ENCODE measurements at places on chromosomes 16 and 17. TPM values are rescaled to one million over a fixed set of nuclear protein-coding genes. Genes with fewer than 3 reads are reported as not detected.
A peak's percentile ranks its signal among the peaks of the same experiment; 100 is the strongest.

DNA sequence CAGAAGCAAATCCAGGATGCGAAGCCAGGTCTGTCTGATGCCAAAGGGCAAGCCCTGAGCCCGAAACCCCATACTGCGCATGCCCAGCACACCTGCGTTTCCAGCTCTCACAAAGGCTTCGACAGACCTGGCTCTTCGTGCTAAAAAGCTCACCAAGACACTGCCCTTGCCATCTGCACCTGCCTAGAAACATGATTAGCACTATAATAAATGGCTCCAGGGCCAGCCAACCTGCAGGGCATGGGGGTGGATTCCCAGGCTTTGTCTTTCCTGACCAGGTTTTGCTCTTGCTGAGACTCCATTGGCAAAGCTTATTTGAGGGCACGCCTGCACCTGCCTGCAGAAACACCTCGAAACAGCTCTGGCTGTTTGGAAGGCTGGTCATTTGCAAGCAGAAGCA lies 14.4 kb upstream of the PLD6 start:
- DNase-seq = no peak

Gene FAM20A
- polyA plus RNA-seq = 10.8 TPM

- no peak for DNase-seq
Observed at GRCh38 chr17:61205401-61205800, 194.2 kb upstream of the TBX2 start.

Gene CDH13
- polyA plus RNA-seq = 8.6 TPM

DNA sequence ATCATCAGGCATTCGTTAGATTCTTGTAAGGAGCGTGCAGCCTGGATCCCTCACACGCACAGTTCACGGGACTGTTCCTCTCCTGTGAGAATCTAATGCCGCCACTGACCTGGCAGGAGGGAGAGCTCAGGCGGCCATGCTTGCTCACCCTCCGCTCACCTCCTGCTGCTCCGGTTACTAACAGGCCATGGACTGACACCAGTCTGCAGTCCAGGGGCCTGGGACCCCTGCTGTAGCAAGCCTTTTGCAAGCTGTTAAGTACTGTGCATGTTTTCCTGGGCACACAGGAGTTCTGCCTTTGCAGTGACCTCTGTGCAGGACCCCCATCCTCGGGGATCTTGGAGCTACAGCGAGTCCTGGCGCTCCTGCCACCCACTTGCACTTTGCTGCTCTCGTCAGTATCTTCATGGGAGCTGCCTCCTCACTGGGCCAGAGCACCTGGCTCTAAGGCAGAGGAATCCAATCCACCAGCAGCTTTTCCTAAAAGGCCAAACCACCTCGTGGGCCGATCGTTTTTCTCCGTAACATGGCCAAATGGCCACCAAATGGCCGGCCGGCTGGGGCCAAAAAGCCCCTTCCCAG lies 230.6 kb downstream of the FOXL1 start:
- DNase-seq = no peak

Gene KRT39
- polyA plus RNA-seq = not detected

- no peak for DNase-seq
Observed at GRCh38 chr17:75319904-75320691, 30.9 kb upstream of the SLC25A19 start.

- DNase-seq = no peak
Observed at GRCh38 chr16:71540-72401, 660 bp downstream of the RHBDF1 start.

Gene AXIN2
- polyA plus RNA-seq = 24.6 TPM

GRCh38 chr16:85046931-85047866 lies 19.6 kb downstream of the KIAA0513 start:
- DNase-seq = no peak

DNA sequence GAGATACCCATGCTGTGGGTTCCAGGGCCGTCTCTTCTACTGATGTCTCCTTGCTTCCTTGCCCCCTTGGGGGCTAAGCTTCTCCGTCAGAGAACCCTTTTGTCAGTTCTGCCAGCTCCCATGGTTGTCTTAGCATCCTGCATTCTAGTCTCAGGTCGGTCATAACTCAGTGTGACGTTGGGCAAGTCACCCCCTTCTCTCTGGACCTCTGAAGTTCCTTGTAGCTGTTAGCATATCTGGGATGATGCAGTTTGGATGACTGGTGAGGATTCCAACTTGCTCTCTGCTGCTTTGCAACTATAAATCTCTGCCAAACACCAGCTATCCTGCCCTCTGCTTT lies 8.9 kb upstream of the MYL4 start:
- no peak for DNase-seq

GRCh38 chr16:87206646-87207451 lies 110.3 kb downstream of the C16orf95 start:
- no peak for DNase-seq

DNA sequence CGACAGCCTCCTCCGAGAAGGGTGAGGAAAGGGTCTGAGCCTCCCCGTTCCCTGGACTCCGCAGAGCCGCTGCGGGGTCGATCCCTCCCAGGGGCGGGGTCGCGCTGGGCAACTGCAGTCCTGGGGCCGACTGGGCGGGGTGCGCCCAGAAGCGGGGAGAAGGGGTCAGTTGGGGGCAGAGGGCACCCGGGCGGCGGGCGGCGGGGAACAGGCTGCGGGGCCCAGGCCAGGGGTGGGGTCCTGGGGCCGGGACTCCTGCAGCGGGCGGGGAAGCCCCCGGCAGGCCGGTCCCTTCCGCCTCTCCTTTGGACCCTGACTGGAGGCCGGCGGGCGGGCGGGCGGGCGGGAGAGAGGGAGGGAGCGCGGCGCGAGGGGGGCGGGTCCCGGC lies 352 bp downstream of the GGNBP2 start:
- DNase-seq = no peak

GRCh38 chr17:73609060-73609459 lies 35.2 kb downstream of the SDK2 start:
- DNase-seq = no peak

DNA sequence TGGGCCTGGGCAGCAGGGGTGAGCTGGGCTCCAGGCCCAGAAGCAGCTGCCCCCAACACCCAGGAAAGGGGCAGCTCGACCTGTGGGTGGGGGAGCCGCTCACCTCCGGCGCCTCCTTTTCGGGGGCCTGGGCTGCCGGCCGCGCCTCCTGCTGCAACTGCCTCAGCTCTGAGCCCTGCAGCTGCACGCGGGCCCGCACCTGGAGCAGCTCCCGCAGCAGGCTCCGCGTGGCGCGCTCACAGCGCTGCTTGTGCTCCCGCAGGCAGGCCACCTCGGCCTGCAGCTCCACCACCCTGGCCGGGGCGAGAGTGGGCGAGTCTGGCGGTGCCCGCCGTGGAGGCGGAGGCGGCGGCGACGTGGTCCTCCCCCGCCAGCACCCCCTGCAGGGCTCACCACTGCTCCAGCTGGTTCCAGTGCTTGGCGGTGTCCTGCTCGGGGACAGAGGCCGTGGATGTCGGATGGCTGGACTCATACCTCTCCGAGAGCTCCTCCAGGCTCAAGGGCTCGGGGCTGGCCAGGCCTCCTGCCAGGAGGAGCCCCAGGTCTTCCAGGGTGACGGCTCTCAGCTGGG lies 868 bp downstream of the CCDC154 start:
- DNase-seq = no peak

DNA sequence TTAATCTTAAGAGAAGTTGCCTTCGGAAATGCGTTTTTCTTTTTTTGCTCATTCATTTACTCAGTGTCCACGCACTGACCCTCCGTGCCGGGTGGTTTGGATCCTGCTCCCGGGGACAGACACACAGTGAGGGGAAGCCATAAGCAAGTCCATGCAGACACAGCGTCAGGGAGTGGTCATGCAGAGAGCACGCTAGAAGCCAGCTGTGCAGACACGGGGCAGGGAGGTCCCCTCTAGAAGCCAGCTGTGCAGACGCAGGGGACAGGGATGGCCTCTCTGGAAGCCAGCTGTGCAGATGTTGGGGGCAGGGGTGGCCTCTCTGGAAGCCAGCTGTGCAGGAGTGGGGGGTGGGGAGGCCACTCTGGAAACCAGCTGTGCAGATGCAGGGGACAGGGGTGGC lies 4.8 kb downstream of the GAA start:
- DNase-seq = no peak

GRCh38 chr16:4767872-4768548 lies 1.0 kb upstream of the ZNF500 start:
- DNase-seq = no peak

DNA sequence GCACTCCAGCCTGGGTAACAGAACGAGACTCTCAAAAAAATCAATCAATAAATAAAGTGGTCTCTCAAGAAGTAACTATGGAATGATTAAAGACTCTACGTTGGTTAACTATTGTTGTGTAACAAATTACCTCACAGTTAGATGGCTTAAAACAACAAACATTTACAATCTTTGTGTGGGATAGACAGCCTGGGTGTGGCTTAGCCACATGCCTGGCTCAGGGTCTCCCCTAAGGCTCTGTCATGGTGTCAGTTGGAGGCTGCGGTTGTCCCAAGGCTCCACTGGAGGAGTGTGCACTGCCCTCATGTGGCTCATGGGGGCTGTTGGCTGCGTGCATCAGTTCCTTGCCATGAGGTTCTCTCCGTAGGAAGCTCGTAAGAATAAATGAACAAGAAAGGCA lies 294.5 kb downstream of the SNX29 start:
- no peak for DNase-seq

- DNase-seq = no peak
Observed at GRCh38 chr16:87626401-87626800, 24.1 kb downstream of the JPH3 start.

Gene CYGB
- polyA plus RNA-seq = 10.4 TPM

Gene TNRC6C
- polyA plus RNA-seq = 18.6 TPM

- peak; percentile 21 for DNase-seq
Observed at GRCh38 chr17:75720656-75721462, at the start of gene ITGB4. TSS of gene ITGB4 (plus strand) at chr17:75721459. CDS start at chr17:75724704, 3,245 bp downstream.

- no peak for DNase-seq
Observed at GRCh38 chr16:11242658-11243057, 13.3 kb downstream of the SOCS1 start.

DNA sequence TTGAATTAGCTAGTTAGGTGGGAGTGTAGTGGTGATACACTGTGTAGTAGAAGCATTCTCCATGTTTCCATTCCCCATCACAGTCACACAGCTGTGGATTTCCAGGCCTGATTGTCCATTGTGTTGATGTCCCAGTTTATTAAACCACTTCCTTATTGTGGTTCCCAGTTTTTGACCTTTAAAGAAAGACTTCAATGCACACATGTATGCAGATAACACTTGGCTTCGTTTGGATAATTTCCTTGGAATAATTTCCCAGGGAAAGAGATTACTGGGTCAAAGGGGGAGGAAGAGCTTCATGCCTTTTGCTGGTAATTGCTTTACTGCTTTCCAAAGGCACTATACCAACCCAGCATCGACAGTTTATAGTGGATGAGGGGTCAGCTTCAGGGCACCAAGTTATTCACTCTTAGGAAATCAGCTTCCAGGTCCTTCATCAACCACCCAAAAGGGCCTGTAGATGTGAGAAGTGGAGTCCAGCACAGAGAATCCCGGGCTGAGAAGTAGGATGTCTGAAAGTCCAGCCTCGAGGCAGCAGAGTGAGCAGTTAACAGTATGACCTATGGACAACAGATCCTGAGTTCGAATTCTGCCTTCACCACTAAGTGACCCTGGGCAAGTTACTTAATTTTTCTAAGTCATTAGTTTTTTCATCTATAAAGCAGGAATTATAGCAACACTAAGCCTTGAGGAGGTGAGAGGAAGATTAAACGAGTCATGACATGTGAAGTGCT lies 31.3 kb upstream of the TNS4 start:
- DNase-seq = no peak

Gene KRTAP2-3
- not detected for polyA plus RNA-seq

DNA sequence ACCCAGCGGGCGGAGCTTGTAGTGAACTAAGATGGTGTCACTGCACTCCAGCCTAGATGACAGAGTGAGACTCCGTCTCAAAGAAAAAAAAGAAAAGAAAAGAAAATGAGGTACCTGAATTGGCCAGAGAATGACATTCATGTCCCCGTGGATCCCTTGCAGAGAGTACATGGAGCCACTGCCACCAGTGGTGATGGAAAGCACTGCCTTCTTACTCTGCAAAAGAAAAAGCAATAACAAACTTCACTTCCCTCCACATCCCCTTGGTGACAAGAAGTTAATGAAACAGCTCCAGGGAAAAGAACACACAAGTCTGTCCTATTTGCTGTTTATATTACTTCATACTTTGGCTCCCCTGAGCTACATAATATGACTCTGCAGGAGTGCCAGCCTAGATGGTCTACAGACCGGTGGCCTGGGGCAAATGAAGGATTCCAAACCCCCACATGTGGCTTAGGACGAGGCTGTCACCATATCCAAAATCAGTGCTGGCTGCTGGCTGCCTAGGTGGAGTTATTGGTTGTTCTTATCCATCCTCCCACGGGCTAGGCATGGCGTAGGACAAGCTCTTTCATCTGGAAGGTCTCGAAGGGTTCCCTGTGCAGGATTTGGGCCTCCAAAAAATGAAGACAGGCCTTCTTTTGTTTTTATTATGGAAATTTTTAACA lies 13.3 kb downstream of the NQO1 start:
- no peak for DNase-seq

- DNase-seq = no peak
Observed at GRCh38 chr16:27346819-27347218, 33.0 kb downstream of the IL4R start.

DNA sequence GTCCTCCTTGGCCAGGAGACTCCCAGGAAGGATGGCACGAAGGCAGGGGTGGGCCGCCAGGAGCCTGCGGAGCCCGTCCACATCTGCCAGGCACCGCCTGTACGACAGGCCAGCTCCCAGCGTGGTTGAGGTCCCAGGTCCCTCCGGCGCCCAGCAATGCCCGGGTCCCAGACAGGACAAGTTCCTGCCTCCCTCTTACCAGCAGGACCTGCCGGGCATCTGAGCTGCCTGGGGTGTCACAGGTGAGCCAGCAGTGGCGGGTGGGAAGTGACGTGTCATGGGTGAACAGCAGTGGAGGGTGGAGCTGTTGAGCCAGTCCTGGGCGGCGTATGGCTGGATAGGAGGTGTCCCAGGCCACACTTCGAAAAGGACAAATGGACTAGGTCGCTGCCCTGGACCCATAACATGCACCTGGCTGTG lies 15.7 kb upstream of the BAHCC1 start:
- DNase-seq = no peak

GRCh38 chr16:55189682-55190636 lies 134.0 kb upstream of the IRX6 start:
- DNase-seq = no peak

- DNase-seq = no peak
Observed at GRCh38 chr16:65195998-65196397, 74.1 kb upstream of the CDH11 start.

GRCh38 chr17:63549289-63549945 lies 860 bp upstream of the DCAF7 start:
- no peak for DNase-seq

Gene HOXB7
- polyA plus RNA-seq = 48.5 TPM

- peak; percentile 25 for DNase-seq
Observed at GRCh38 chr17:77959926-77960521, 1.5 kb downstream of the TNRC6C start.

- DNase-seq = no peak
Observed at GRCh38 chr17:44230140-44230539, 10.7 kb upstream of the UBTF start.

Measured in renal cortex interstitium (tissue), 15 donors.